Sciatic nerve (tissue), 2 donors: ENCODE measurements at places on chromosomes 6 and 20.

- no peak for DNase-seq
Measured at GRCh38 chr20:8855315-8855714, 213.6 kb upstream of the PLCB4 start.

- no peak for DNase-seq
Measured at GRCh38 chr6:162882801-162883481, 155.2 kb downstream of the PACRG start.

- DNase-seq = no peak
Measured at GRCh38 chr20:41078329-41078728, 49.7 kb downstream of the TOP1 start.

DNA sequence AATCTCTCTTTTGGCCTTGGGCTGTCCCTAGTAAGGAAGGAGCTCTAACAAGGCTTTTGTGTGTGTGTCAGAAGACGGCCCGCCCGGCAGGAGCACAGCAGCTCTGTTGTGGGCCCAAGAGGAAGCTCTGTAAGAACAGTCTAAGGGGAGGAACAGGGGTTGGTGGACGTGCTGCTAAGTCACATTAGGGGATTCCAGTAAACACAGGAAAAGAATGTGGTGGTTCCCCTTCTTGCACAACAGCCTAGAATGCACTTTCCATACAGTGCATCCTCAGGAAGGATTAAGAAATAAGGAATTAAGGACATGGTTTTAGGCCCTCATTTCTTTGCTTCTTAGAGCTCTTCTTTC lies 114.5 kb downstream of the RNF144B start:
- peak; percentile 68 for DNase-seq

- no peak for DNase-seq
Measured at GRCh38 chr20:56362833-56363413, 4.1 kb downstream of the FAM210B start.

DNA sequence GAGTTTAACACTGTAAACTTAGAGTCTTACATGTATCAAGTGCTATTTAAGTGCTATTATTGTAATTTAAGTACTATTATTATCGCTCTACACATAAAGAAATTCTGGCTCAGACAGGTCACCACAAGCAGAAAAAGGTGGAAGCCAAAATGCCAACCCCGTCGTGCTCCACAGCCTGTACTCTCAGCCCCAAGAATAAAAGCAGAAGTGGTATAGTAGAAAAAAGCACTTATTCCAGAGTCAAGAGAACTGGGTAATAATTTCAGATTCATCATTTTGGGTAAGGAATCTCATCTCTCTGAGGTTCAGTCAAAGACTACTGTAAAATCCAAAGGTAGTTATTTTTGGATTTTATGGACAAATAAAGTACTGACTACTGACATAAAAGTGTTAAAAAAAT lies 943 bp downstream of the ZUP1 start:
- no peak for DNase-seq

DNA sequence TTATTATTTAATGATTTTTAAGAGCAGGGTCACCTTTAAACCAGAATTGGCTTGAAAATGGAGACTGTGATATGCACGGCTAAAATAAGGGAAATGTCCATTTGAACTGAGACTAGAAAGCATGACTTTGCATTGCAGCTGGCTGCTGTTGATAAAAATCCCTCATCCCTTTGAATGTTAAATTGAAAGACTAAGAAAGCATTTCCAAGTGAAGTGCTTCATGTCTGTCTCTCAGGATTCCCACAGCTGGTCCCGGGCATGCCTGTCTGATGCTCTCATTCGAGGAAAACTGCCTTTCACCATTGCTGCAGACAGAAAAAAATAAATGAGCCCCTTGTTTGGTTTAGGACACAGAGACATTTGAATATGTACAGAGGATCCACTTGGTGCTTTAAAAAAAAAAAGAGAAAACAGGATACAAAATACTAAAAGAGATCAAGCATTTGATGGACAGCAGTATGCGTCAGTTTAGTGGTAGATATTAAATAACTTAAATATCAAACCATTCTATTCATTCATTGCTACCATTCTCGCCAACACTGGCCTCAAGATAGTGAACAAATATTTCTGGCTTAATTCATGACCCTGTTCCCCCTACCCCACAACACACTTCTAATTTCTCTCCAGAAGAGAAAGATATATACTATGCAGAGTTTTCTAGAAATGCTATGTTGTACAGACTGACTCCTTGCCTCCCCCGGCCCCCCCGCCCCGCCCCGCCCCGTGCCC lies 55.0 kb downstream of the TBC1D7 start:
- DNase-seq = no peak

DNA sequence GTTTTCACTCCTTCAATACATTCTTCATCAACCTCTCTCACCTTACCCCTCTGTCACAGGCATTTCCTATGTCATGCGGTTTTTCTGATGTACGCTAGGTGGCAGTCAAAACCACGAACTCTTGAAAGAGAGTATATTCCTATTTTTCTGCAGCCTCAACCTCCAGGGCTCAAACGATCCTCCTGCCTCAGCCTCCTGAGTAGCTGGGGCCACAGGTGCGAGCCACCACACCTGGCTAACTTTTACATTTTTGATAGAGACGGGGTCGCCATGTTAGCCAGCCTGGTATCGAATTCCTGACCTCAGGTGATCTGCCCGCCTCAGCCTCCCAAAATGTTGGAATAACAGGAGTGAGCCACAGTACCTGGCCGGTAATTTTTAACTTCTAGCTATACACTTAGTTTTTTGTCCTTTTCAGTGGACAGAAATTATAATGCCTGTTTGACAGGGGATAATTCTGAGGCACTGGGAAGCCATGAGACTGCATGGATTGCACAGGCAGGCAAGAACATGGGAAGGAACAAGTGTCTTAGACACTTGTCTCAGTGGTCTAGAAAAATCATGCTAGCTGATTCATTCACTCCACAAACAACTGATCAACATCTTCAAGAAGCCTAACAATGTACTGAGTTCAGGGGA lies 22.5 kb upstream of the HFE start:
- DNase-seq = no peak

DNA sequence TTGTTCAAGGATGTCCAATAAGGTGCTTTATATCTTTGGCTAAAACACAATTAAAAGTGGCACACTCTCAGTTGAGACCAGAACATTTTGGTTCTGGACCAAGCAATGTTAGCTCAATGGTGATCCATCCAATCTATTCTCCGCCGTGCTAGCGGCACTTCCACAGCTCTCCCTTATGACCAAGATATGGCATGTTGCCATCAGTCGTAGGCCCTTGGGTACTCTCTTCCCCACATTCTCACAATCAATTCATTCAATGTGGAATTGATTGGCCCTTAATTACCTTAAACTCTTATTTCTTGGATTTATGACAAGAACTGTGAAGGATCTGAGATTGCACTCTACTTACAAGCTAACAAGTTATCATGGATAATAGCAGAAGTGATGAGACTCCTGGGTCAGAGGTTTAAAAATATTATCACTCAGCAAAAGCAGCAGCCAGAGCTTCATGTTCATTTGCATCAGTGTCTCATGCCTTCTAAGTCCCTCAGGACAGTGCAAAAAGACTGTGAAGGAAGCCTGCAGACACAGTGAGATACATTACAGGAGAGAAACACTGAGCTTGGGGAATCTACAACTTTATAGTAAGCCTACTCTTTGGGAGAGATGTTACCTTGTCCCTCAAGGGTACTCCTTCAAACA lies 80.0 kb upstream of the ARG1 start:
- DNase-seq = no peak

DNA sequence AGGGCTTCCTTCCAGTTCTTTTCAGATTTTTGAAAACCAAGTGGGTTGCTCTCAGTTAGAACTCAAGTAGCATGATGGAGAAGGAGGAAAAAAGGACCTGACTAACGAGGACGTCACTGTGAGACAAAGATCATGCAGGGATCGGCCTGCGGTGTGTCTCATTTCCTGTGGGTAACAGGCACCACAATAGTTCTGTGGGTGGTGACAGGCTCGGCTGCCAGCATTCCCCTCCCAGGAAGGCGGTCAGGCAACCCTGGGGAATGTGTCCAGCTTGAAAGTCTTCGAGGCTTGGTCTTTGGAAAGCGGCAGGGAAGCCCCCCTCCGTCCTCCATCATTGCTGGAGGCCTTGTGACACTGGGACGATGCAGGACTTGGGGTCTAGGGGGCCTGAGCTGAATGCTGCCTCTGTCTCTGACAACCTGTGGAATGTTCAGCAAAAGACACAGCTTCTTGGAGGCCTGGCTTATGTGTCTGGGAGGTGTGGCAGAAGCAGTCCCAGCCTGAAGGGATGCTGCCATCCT lies 121.0 kb downstream of the BCAS1 start:
- DNase-seq = no peak

DNA sequence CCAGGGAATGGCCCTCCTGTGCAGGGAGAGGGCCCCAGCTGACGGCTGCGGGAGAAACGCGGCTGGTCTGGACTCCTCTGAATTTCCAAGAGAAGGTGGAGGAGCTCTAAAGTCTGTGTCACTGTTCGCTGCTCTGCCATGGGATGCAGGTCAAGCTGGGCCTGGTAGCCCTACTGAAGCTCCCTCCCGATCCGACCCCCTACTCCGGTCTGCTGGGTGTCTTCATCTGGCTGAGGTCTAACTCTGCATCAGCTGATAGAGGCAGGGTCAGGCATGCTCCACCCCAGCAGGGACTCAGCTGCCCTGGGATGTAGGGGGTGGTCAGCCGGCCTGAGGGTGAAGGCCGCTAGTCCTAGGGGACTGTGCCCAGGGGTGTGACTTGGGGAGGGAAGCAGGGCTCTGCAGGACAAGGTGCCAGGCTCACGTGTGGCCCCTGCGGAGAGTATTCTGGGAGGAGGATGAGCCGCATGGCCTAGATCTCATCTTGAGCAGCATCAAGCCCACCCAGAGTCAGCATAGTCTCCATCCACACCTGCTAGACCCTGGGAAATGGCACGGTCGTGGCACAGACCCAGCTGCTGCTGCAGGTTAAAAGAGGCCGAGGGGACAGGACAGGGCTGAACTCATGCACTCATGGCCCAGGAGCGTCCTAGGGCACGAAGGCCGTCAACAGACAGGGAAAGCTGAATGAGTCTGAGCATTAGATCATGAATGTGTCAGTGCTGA lies 1.4 kb downstream of the CST3 start:
- DNase-seq = no peak

GRCh38 chr6:145116591-145117178 lies 618.6 kb downstream of the EPM2A start:
- DNase-seq = no peak

GRCh38 chr6:133242637-133243585 lies 1.8 kb downstream of the EYA4 start:
- no peak for DNase-seq

DNA sequence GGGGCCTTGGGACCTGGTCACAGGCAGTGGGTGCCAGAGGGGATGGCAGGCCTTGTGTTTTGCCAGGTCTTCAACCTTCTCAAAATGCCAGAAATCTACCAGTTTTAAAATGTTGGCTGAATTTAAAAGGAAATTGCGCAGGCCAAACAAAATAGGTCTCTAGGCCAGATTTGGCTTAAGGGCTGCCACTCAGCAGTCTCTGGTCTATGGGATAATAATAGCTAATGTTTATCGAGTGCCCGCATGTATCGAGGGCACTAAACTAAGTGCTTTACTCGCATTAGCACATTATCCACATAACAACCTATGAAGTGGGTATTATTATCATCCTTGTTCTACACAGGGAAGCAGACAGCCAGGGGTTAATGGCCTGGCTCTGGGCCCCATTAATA lies 11.0 kb downstream of the E2F3 start:
- no peak for DNase-seq
